ENCODE measurements at places on chromosomes 2 and 18.

DNA sequence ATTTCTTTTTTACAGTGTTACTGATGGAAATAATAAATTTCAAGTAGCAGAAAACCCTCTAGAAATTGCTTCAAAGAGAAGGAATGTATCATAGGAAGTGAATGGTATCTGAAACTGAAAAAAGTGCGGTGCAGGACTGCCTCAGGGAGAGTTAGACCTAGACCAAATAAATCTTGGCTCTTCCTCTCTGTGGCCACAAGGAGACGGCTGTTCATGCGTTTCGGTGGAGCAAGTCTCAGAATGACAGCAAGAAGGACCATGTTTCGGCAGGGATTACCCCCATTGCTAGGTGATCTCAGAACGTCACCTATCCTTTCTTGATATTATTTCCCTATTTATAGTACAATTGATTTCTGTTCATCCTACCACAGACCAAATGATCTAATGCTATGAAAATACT is 522.3 kb downstream of the SOX11 start:
- no peak for DNase-seq

GRCh38 chr18:6414118-6414722 is 491 bp downstream of the L3MBTL4 start:
- no peak for DNase-seq

- DNase-seq = no peak
Measured at GRCh38 chr2:105384861-105385260, 14.0 kb downstream of the FHL2 start.

DNA sequence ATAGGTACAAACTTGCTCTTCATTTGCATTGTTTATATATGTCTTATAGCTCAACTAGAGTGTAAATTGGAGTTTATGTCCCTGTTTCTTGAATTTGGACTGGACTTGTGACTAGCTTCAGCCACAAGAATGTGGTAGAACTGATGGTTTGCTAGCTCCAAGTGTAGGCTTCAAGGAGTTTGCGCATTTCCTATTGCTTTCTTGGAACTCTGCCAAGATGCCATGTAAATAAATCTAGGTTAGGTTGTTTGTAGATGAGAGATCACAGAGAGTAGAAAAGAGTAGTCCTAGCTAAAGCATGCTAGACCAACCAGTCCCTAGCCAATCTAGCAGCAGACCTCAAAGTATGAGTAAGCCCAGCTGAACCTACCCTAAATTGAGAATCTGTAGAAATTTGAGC is 183.0 kb upstream of the CYP26B1 start:
- no peak for DNase-seq

DNA sequence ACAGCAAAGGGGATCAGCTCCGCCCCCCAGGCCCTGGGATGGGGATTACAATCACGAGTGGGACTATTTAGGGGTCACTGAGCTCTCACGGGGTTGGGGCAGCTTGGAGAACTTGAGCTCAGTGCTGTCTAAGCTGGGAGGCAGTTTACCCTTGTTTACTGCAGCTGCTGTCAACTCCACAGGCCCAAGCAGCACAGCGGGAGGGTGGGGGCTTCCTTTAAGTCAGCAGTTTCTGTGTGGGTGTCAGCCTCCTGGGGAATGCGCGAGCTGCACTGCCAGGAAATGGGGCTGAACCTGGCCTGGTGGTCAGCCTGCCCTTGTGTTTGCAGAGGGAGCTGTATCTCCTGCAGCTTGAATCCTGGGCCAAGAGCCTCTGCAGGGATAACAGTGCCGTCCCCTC is 29.8 kb downstream of the TOGARAM2 start:
- DNase-seq = no peak

GRCh38 chr18:60191926-60192325 is 180.6 kb downstream of the MC4R start:
- DNase-seq = no peak

- DNase-seq = peak; percentile 65
Measured at GRCh38 chr2:84939426-84940087, 31.4 kb upstream of the KCMF1 start.

- DNase-seq = no peak
Measured at GRCh38 chr2:17557596-17557995, 17.1 kb downstream of the VSNL1 start.

GRCh38 chr2:220891405-220891804 is 680.7 kb downstream of the EPHA4 start:
- DNase-seq = no peak

GRCh38 chr2:75596784-75597183 is 36.0 kb upstream of the EVA1A start:
- no peak for DNase-seq

GRCh38 chr2:230069402-230069801 is 678 bp upstream of the SLC16A14 start:
- no peak for DNase-seq

- no peak for DNase-seq
Measured at GRCh38 chr2:237616373-237616733, 11.0 kb upstream of the LRRFIP1 start.

- no peak for DNase-seq
Measured at GRCh38 chr18:34650121-34650545, 60.0 kb upstream of the DTNA start.

- no peak for DNase-seq
Measured at GRCh38 chr2:58479535-58480140, 238.5 kb upstream of the FANCL start.

GRCh38 chr2:226898121-226898520 is 62.3 kb downstream of the RHBDD1 start:
- DNase-seq = no peak

DNA sequence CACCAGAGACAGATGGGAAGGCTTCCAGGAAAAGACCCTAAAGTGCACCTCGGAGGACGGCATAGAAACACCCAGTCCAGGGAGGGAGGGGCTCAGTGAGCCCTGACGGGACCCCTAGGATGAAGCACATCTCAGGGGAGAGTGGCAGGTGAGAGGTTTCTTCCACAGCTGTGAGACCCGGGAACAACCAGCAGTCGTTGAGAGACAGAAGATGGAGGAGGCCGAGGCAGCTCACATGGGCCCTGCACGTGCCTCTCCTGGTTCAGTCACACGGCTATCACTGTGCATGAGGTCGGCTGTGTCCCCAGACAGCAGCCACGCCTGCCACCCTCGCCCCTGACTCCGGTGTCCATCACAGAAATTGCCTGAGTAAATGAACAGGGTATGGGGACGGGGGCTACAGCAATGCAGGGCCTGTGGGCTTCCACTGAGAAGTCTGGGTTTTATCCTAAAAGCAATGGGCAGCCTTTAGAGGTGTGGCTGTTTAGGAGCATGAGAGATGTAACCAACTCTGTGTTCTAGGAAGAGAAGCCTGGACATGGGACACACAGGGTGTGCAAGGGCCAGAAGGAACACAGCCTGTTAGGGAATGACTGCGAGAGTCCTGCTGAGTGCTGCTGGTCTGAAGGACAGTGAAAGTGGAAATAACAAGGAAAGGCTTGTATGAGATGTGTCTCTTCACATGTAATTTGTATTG is 102.0 kb downstream of the TMEM18 start:
- no peak for DNase-seq

Measured in stimulated activated CD4-positive, alpha-beta T cell treated with anti-CD3 and anti-CD28 coated beads, Interleukin-12 subunit alpha, Interleukin-12 subunit beta, amount 100 ng/mL, for 24 hours (primary cell).